ENCODE measurements at places on chromosomes 16 and 17.

- DNase-seq: peak; percentile 80
Observed at GRCh38 chr16:2008009-2008526, 1.6 kb downstream of the ZNF598 start.

- DNase-seq: no peak
Observed at GRCh38 chr16:69844441-69844840, 82.3 kb downstream of the WWP2 start.

DNA sequence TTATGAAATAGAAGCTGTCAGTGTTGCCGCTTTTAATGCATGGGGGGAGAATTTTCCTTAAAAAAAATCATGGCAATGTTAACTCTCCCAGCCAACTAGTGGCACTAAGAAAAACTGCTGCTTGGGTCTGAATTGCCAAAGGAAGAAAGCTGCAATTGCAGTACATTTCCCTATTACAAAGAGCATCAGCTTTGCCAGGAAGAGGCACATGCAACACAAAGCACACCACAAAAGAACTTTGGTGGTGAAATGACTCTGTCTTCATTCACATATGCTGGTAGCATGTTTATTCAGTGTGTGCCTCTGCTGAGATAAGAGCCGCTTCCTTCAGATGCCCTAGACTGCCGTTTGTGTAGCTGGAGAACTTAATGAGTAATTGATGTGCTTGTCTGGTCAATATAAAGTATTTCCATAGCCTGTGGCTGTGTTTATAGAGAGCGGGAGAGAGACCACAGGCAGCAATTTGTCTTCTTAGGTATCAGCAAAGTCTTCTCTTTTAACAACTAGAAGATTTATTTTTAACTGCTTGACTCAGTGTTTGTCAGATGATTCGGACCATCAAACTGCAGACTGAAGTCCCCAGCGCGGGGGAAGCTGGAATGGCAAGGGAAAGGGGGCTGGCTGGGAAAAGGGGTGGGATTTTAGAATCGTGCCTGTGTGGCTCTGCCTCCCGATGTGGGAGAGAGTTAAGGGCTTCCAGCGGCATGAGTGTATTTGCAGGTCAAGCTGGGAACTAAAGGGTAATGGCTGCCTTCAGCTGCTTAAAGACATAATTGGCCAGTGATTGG, 115.1 kb downstream of the MRTFB start:
- DNase-seq: peak; percentile 80

GRCh38 chr16:27561216-27561615, 11.3 kb downstream of the KATNIP start:
- DNase-seq: no peak

DNA sequence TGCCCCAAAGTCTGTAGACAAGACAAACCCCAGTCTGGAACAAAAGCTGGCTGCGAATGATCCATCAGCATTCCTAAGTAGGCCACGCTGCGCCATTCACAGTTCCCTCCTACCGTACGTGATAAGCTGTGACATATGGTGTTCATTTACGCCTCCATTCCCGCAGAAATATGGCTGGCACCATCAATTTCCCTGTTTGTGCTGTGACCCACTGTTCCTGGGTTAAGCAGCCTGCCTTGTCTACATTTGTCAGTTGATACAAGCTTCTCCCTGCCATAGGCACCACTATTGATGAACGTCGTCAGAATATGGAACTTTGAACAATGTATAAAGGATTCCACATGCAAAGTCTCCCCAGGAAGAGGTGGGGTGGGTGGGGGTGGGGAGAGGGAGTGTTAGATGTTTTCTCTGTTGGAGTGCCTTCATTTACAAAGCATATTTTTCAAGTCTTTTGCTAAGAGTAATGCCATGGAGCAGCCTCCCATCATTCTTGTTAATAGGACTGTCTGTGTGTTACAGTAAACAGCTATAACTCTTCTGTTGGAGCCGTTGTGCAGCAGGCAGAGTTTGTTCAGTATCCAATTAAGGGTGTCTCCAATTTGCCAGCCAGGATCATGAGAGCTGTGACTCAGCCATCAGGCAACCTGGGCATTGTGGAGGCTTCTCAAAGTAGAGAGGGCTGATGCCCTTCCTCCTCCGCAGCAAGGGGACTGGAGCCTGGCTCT, 294.6 kb downstream of the TMEM114 start:
- DNase-seq: no peak

DNA sequence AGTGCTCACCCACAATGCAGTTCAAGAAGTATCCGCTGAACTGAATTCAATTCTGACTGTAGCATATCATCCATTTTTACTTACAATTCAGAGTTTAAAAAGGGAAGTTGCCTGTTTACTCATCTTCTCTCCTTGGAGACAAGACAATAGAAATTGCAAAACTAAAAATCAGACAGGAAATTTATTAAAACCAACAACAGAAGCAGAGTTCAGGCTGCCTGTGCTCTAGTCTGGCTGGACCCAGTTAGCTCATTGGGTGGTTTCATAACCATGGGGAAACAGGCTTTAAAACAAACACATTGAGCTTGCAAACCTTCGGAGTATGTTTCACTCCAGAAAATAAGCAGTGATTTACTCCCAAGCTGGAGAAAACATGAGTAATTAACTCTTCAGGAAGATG, 321.4 kb downstream of the GRIN2A start:
- no peak for DNase-seq

DNA sequence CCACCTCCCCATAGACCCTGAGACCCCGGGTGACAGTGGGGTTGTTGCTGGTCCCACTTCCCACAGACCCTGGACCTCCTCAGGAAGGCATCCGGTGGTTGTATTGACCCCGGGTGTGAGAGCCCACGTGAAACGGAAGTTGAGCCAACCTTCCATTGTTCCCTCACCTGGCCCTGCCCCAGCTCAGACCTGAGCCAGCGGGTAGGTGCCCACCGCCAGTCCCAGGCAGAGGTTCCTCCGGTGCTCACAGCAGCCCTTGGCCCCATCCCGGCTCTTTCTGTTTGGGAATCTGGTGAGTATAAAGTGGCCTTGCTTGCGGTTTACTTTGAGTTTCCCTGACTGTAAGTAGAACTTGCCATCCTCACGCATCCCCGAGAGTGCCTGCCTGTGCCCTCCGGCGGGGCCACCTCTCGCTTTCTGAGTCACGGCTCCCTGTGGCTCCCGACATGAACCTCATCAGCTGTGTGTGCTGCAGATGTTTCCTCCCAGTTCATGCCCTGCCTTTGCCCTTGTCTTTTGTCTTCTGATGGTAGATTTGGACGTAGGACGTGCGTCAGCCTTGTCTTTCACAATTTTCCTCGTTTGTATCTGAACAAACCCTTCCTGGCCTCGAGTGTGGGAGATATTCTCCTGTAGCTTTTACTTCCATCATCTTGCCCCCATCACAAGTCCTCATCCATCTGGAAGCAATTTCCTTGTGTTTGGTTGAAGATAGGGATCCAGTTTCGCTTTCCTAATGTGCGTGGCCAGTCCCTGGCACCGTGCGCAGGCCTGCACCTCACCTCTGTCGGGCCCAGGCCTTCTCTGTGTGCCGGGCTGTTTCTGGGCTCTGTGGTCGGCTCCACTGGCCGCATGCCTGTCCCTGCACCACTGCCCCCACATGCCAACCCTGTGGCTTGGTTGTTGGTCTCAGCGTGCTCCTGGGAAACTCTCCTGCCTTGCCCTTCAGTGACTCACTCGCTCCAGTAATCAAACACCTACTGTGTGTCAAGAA, 76.0 kb downstream of the METRNL start:
- peak; percentile 5 for DNase-seq

All from fibroblast of the aortic adventitia (primary cell).